Mesothelial cell of epicardium (in vitro differentiated cells): ENCODE measurements at places on chromosomes 4 and X.

- no peak for DNase-seq
Measured at GRCh38 chrX:10015355-10015722, 48.2 kb downstream of the CLDN34 start.

DNA sequence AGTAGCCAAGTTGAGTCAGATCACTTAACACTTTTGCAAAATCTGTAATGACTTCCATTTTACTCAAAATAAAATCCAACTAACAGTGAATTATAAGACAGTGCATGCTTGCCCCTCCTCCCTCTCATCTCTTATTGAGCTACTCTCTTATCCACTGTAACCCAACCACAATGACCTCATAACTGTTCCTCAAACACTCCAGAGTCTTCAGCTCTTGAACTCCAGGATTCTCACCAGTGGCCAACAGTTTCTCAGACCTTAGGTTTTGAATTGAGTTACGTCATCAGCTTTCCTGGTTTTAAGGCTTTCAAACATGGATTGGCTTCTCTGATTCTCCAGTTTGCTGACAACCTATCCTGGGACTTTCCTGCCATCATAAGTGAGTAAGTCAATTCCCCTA is 938.3 kb downstream of the RAB28 start:
- no peak for DNase-seq

- no peak for DNase-seq
Measured at GRCh38 chr4:71498002-71498401, 159.2 kb downstream of the SLC4A4 start.

- DNase-seq = peak; percentile 99
Measured at GRCh38 chr4:8241895-8242696, 27.5 kb upstream of the HTRA3 start.

- no peak for DNase-seq
Measured at GRCh38 chr4:2059046-2059725, at the start of gene NAT8L. NAT8L (plus strand) TSS chr4:2059327; CDS start chr4:2059512, 185 bp downstream.

DNA sequence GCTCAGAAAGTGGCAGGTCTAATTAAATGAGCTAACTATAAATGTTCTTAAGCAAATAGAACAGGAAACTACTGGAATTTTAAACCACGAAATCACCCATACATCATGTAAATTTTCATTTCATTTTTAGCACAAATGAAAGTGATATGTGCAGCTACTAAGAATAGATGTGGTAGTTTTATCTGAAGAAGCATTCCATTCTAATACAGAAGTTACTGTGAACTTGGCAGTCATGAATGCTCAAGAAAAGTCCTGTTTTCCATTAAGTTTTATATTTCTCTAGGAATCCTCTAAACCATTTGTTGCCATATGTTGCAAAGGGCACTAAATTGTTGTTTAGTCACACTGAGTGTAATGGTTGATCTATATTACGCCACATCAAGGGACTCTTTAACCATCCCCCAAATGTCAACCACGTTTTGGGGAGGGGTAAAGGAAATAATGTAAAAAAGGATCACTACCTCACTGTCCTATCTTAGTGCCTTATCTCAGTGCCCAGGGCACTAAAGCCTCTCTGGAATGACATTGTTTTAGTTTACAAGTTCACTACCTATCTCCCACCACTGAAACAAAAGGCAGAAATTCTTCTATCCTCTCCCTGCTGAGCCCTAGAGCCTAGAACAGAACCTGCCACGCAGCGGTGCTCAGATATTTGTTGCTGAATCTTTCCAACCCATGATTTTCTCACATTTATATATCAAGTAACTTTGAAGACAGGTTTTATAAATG is 118.0 kb downstream of the SHISA3 start:
- DNase-seq = no peak

GRCh38 chrX:100636321-100636991 is at the start of gene TSPAN6:
TSPAN6 (minus strand) TSS chrX:100636806; CDS start chrX:100636694, 112 bp downstream.
- DNase-seq = peak; percentile 84

DNA sequence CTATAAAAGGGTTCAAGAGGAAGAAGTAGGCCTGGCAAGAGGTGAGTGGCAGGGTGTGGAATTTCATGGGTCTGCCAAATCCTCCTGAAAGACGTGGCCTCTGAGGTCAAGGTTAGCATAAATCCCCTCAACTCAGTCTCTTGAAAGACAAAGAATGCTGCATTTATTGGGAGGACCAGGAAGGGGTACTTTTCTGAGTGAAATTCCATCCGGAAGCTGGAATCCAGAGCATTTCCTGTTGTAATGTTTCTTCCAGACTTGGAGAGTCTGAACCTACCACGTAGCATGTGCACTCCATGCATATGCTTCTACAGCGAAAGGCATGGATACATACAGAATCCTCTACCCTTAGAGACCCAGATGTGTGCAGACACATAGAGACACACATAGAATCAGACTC is 13.4 kb upstream of the FGD1 start:
- DNase-seq = no peak

DNA sequence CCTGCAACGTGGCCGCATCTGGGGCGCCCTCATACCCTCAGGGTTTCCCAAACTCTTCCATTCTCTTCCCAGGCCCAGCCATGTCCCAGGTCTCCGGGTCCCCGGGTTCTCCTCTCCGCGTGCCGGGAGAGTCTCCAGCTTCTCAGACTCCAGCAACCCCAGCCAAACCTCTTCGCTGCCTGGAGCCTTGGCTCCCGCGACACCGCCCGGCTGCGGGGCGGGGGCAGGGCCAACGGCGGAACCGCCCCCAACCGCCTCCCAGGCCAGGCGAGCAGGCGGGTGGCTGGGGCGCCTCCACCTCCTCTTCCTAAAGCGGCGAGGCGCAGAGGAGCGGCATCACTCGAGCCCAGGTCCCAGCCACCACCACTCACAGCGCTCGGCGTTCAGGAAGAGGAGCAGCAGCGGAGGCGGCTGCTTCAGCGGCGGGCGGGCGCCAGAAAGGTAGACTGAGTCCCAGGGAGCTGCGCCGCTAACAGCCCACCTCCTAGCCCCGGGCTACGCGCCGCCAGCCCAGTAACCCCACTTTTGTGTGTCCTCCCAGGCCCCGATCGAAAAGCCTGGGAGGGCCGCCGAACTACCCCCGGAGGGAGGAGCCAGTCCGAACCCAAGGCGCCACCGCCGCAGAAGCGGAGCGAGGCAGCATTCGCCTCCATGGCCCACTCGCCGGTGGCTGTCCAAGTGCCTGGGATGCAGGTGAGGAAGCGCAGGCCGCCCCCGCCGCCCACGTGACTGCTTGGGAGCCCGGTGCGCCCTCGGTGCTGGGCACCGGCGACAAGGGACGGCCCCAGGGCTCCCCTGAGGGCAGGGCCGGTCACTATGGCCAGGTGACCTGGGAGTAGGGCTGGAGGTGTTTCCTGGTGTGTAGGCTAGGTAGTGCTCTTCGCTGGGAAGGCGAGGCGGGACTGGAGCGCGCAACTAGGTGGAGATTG is at the start of gene STK26:
STK26 (plus strand) TSS at position 336 of the 929 bp plus-strand sequence; CDS start at position 652, 316 bp downstream.
- DNase-seq = peak; percentile 84

DNA sequence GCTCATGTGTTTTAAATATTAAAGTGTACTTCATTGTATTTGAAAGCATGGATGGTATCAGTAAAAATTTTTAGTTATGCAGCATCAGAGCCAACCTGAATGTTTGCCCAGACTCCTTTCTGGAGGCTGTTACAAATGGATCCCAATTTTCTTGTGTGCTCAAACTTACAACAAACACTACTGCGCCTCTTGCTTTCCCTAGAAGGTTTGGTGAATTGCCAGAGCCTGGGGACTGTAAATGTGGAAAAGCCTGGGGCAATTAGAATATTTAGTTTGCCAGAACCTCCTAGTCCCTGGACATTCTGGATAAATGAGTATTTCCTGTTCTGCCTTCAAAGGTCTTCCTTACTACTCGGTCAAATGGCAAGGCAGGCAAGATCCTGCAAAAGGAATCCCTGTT is 4.8 kb downstream of the CAPN6 start:
- no peak for DNase-seq
